Adrenal gland (tissue), 19 donors: ENCODE measurements at places on chromosomes 2 and 18. TPM values are rescaled to one million over a fixed set of nuclear protein-coding genes. Genes with fewer than 3 reads are reported as not detected.

TOGARAM2 gene
- 7.5 TPM for polyA plus RNA-seq

NFU1 gene
- 85.8 TPM for polyA plus RNA-seq

ABCG8 gene
- 0.08 TPM for polyA plus RNA-seq

EFEMP1 gene
- polyA plus RNA-seq, result 44.8 TPM

CAPN14 gene
- not detected for polyA plus RNA-seq

VRK2 gene
- polyA plus RNA-seq, result 14.2 TPM

FARP2 gene
- 34.4 TPM for polyA plus RNA-seq

SERPINB3 gene
- not detected for polyA plus RNA-seq

GPR35 gene
- polyA plus RNA-seq, result 3.5 TPM

RDH14 gene
- polyA plus RNA-seq, result 9.7 TPM

ZNF519 gene
- polyA plus RNA-seq, result 1.4 TPM

IL18RAP gene
- 0.26 TPM for polyA plus RNA-seq

BOLL gene
- polyA plus RNA-seq, result not detected

ZNF516 gene
- polyA plus RNA-seq, result 8.6 TPM

C2orf92 gene
- 4.1 TPM for polyA plus RNA-seq

FOXD4L1 gene
- polyA plus RNA-seq, result 0.07 TPM

LMAN1 gene
- 102 TPM for polyA plus RNA-seq

VAMP5 gene
- 118 TPM for polyA plus RNA-seq

ABCG5 gene
- polyA plus RNA-seq, result 0.33 TPM

GKN1 gene
- polyA plus RNA-seq, result 1.7 TPM

IMP4 gene
- polyA plus RNA-seq, result 141 TPM

SNTG2 gene
- 0.48 TPM for polyA plus RNA-seq

DNAH7 gene
- 1.3 TPM for polyA plus RNA-seq

KRTCAP3 gene
- 1.4 TPM for polyA plus RNA-seq

FEV gene
- 5.3 TPM for polyA plus RNA-seq
